Stimulated activated CD8-positive, alpha-beta memory T cell treated with anti-CD3 and anti-CD28 coated beads, Interleukin-4, amount 100 ng/mL, for 4 hours (primary cell): ENCODE measurements at places on chromosomes 5 and 9.

DNA sequence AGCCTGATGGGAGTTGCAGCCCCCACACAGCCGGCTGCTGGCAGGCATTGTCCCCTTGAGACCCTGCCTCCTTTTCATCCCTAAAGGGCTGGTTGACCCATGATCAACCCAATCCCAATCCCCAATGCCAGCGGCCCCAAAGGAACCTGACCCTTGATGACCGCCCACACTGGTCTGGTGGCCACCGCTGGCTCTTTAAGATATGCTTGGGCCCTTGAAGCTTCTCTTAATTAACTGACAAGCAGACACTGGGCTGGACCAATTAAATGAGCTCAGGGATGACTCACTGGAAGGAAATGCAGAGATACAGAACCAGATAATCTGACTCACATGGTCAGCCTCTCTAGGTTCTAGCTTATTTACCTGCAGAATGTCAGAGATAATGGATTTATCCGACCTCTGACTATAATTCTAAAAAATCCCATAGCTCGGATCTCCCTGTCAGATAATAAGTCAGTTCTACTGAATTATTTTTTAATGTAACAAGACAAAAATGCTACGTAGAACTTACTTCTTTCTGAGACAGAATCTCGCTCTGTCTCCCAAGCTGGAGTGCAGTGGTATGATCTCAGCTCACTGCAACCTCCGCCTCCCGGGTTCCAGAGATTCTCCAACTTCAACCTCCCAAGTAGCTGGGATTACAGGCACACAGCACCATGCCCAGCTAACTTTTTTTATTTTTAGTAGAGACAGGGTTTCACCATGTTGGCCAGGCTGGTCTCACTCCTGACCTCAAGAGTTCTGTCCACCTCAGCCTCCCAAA is 11.1 kb upstream of the MLANA start:
- no peak for DNase-seq

GRCh38 chr9:133063500-133064231 is 1.9 kb downstream of the CEL start:
- DNase-seq = no peak

GRCh38 chr5:55625589-55625909 is 86.6 kb downstream of the SLC38A9 start:
- no peak for DNase-seq

GRCh38 chr5:112174959-112175594 is 244.0 kb downstream of the EPB41L4A start:
- no peak for DNase-seq
